Skin of body (tissue), 3 donors: ENCODE measurements at places on chromosomes 4 and X. TPM values are rescaled to one million over a fixed set of nuclear protein-coding genes. Genes with fewer than 3 reads are reported as not detected.

Gene BST1
- 6.8 TPM for total RNA-seq

Gene FRMD7
- 0.10 TPM for total RNA-seq

Gene FGF5
- 0.10 TPM for total RNA-seq

Gene FRAS1
- 15.2 TPM for total RNA-seq

Gene PNMA6A
- 2.8 TPM for total RNA-seq

Gene VCX2
- total RNA-seq: not detected

Gene UGT2B17
- total RNA-seq: not detected

Gene SLC9B1
- total RNA-seq: 7.2 TPM

Gene IL2RG
- total RNA-seq: 2.6 TPM

Gene CLDN34
- total RNA-seq: 0.30 TPM

Gene DAPP1
- total RNA-seq: 27.6 TPM

Gene TMEM144
- 4.4 TPM for total RNA-seq

Gene SMIM43
- 0.30 TPM for total RNA-seq

Gene USP9X
- 122 TPM for total RNA-seq

Gene ABCG2
- total RNA-seq: 7.0 TPM

Gene AKAP14
- total RNA-seq: not detected

Gene CCSER1
- 12.3 TPM for total RNA-seq

Gene RPS6KA6
- 6.5 TPM for total RNA-seq

Gene H2BW2
- total RNA-seq: not detected

Gene PPP2R2C
- 3.0 TPM for total RNA-seq

Gene GPM6B
- 17.5 TPM for total RNA-seq

Gene GLRA3
- total RNA-seq: not detected

Gene BEX5
- total RNA-seq: 1.9 TPM

Gene RHOXF2
- total RNA-seq: not detected

Gene FAM184B
- 0.69 TPM for total RNA-seq

Gene IBSP
- 0.30 TPM for total RNA-seq

Gene PLXNB3
- 2.2 TPM for total RNA-seq

Gene SLC6A14
- total RNA-seq: 11.2 TPM

Gene TCP11X2
- total RNA-seq: not detected

Gene CENPVL2
- total RNA-seq: not detected

Gene TMPRSS11D
- total RNA-seq: 0.79 TPM

Gene GPR143
- total RNA-seq: 1.6 TPM

Gene MTMR8
- 1.7 TPM for total RNA-seq

Gene CNOT6L
- total RNA-seq: 39.3 TPM

Gene LIMCH1
- 40.5 TPM for total RNA-seq

Gene MAGEA10
- not detected for total RNA-seq

Gene UCP1
- 1.7 TPM for total RNA-seq

Gene PHEX
- total RNA-seq: 1.5 TPM
